Spleen (tissue), 13 donors: ENCODE measurements at places on chromosomes 5 and 9. TPM values are rescaled to one million over a fixed set of nuclear protein-coding genes. Genes with fewer than 3 reads are reported as not detected.

GRCh38 chr9:1044643-1045042, 5.5 kb upstream of the DMRT2 start:
- no peak overlapping the region for H3K27ac ChIP-seq
- peaks cover 11% of the 10 kb centered on the region for H3K4me1 ChIP-seq
- no peaks in the 10 kb centered on the region for H3K36me3 ChIP-seq
- DNase-seq = no peak
- H3K4me3 ChIP-seq = no peak overlapping the region
- peaks cover 97% of the 10 kb centered on the region for H3K27me3 ChIP-seq

DNA sequence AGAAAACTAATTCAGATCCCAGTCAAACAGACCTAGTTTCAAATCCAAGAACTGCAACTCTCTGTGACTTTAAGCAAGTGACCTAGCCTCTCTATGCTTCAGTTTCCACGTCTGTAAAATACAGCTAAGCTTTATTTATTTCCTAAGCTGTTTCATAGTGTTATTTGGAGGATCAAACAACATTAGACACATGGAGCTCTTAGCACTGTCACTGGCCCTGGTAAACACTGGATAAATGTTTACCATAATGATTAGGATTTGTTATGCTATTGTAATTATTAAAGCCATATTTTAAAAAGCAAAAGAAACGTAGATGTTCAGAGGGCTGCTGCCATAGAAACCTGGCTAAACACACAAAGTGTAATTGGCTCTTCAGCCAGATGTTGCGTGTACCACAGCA, 26.6 kb upstream of the C5orf58 start:
- no peak overlapping the region for H3K27ac ChIP-seq
- H3K4me3 ChIP-seq = no peak overlapping the region
- DNase-seq = no peak
- H3K36me3 ChIP-seq = no peaks in the 10 kb centered on the region

GRCh38 chr5:143059976-143060765, 290.0 kb downstream of the ARHGAP26 start:
- no peak overlapping the region for H3K4me3 ChIP-seq
- H3K36me3 ChIP-seq = peaks cover 8% of the 10 kb centered on the region
- DNase-seq = no peak
- no peaks in the 10 kb centered on the region for H3K27me3 ChIP-seq
- peaks cover 6% of the 10 kb centered on the region for H3K4me1 ChIP-seq
- no peak overlapping the region for H3K27ac ChIP-seq

- H3K27me3 ChIP-seq = no peaks in the 10 kb centered on the region
- H3K36me3 ChIP-seq = no peaks in the 10 kb centered on the region
- H3K27ac ChIP-seq = no peak overlapping the region
- no peak for DNase-seq
- H3K4me1 ChIP-seq = peaks cover 6% of the 10 kb centered on the region
Measured at GRCh38 chr5:153352685-153353219, 137.7 kb upstream of the GRIA1 start.

GRCh38 chr9:734831-735511, 106.5 kb upstream of the DMRT1 start:
- H3K27me3 ChIP-seq = no peaks in the 10 kb centered on the region
- no peak overlapping the region for H3K4me3 ChIP-seq
- no peak for DNase-seq
- peaks cover 5% of the 10 kb centered on the region for H3K4me1 ChIP-seq
- H3K27ac ChIP-seq = peak overlapping the region; percentile 22
- peaks cover 5% of the 10 kb centered on the region for H3K36me3 ChIP-seq

- no peaks in the 10 kb centered on the region for H3K36me3 ChIP-seq
- no peak overlapping the region for H3K4me3 ChIP-seq
- peaks cover 4% of the 10 kb centered on the region for H3K4me1 ChIP-seq
- H3K27me3 ChIP-seq = no peaks in the 10 kb centered on the region
Measured at GRCh38 chr5:143713047-143714003, 98.6 kb upstream of the HMHB1 start.

- no peaks in the 10 kb centered on the region for H3K36me3 ChIP-seq
- H3K27ac ChIP-seq = no peak overlapping the region
- no peak overlapping the region for H3K4me3 ChIP-seq
- H3K27me3 ChIP-seq = no peaks in the 10 kb centered on the region
- no peak for DNase-seq
- H3K4me1 ChIP-seq = no peaks in the 10 kb centered on the region
Measured at GRCh38 chr5:62948301-62948700, 369.7 kb downstream of the LRRC70 start.

DNA sequence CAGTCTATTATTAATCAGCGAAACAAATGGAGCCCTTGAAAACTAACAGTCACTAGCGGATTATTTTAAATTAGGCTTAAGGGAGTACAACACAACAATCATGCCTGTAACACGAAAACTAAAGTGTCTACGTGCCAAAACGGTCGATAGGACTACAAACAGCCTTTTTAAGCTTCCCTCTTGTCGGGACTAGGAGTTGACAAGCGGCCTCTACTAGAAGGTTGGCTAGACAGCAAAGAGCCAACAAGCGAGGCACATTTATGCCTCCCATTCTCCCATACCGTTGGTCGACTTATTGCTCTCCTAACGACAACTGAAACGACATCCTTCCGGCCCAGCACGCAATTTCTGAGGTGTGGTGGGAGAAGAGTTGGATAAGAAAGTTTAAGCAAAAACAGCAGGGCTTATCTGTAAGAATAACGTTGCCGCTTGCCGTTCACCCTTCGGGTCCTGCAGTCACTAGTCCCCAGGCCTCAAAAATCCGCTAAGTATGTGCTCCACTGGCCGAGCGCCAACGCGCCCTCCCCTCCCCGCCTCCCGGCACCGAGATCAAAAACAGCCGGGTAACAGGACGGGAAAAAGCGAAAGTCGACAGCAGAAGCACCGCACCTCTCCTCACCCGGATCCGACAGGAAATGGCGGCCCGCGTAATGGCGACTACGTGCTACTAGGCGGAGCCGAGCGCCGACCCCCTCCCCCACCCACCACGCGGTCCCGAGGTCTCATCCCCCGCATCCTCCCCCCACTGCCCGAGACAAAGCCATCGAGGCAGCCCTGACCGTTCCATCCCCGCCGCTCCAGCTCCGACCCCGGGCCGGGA, 813 bp downstream of the HNRNPK start:
- H3K27me3 ChIP-seq = no peaks in the 10 kb centered on the region
- peak overlapping the region; percentile 91 for H3K4me3 ChIP-seq
- H3K36me3 ChIP-seq = peaks cover 39% of the 10 kb centered on the region
- peak; percentile 98 for DNase-seq

GRCh38 chr9:132040246-132040645, 39.4 kb downstream of the MED27 start:
- DNase-seq = no peak
- no peak overlapping the region for H3K4me3 ChIP-seq
- no peaks in the 10 kb centered on the region for H3K27me3 ChIP-seq
- no peak overlapping the region for H3K27ac ChIP-seq

- H3K27me3 ChIP-seq = no peaks in the 10 kb centered on the region
- H3K4me1 ChIP-seq = no peaks in the 10 kb centered on the region
- no peak overlapping the region for H3K27ac ChIP-seq
Measured at GRCh38 chr5:115785381-115786065, 30.9 kb downstream of the CDO1 start.

DNA sequence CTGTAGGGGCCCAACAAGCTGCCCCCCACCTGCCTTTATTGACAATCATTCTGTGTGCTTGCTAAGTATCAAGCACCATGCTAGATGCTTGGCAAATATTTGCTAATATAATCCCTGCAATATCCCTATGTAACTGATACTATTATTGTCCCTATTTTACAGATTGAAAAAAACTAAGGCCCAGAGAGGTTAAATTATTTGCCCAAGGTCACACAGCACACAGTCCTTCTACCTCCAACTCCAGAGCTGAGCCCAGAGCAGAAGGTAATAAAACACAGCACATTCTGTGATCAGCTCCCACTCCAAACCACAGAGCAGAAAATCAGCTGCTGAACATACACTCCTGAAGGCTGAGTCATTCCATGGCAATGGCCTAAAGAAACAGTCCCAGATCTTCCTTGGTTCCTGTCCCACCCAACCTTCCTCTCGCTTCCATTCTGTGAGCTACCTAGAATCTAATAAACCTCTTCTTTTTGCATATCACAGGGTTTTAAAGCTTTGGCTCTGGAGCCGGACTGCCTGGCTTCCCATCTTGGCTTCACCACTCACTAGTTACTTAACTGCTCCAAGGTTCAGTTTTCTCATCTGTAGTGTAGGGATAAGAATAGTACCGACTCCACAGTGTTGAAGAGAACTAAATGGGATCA, 66.7 kb upstream of the ADRA1B start:
- no peaks in the 10 kb centered on the region for H3K36me3 ChIP-seq
- DNase-seq = no peak
- H3K4me3 ChIP-seq = no peak overlapping the region

DNA sequence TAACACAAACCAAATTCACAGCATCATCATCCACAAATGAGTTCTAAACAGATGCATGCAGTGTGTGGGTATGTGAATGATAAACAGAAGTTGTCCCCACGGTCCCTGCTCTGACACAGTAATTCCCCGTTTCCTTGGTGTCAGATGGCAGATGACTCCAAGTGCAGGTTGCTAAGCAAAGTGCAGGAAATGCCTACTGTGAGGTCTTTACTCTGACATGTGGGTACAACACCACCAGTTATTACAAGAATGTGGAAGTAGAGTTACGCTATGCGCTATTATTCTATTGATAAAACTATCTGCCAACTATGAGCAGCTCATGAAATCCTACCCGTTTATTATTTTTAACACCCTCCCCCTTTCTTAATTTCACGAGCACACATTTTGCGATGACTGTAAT, 448.9 kb downstream of the BNC2 start:
- H3K27me3 ChIP-seq = no peaks in the 10 kb centered on the region
- DNase-seq = no peak
- H3K4me3 ChIP-seq = no peak overlapping the region
- no peak overlapping the region for H3K27ac ChIP-seq

DNA sequence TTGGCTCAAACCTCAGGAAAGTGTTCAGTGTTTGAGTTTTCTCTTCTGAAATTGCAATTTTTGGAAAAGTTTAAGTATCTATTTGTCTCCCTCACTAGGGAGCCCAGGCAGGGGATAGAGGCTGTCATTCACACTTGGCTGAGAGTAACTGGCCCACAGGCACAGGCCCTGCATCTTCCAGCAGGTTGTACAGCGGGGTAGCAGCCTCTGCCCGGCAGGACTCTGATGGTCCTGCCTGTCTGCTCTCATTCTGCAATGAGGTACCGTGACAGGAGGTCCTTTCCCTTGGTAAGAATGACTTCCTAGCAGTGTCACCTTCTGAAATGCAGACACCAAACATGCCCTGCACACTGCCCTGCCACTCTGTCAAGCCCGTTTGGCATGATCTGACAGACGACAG, 282.8 kb upstream of the DAP start:
- H3K27ac ChIP-seq = no peak overlapping the region
- H3K36me3 ChIP-seq = no peaks in the 10 kb centered on the region
- H3K4me1 ChIP-seq = no peaks in the 10 kb centered on the region
- H3K27me3 ChIP-seq = no peaks in the 10 kb centered on the region

GRCh38 chr5:72518001-72518683, 10.9 kb upstream of the ZNF366 start:
- peak; percentile 82 for DNase-seq
- H3K4me1 ChIP-seq = peaks cover 11% of the 10 kb centered on the region
- H3K36me3 ChIP-seq = no peaks in the 10 kb centered on the region
- peak overlapping the region; percentile 32 for H3K27ac ChIP-seq
- H3K27me3 ChIP-seq = no peaks in the 10 kb centered on the region

GRCh38 chr5:59367791-59368394, 525.6 kb downstream of the PDE4D start:
- H3K4me1 ChIP-seq = no peaks in the 10 kb centered on the region
- no peaks in the 10 kb centered on the region for H3K27me3 ChIP-seq

GRCh38 chr5:67639313-67639712, 442.7 kb upstream of the CD180 start:
- H3K27me3 ChIP-seq = no peaks in the 10 kb centered on the region
- H3K27ac ChIP-seq = peak overlapping the region; percentile 34
- no peak overlapping the region for H3K4me3 ChIP-seq
- no peaks in the 10 kb centered on the region for H3K36me3 ChIP-seq
- no peaks in the 10 kb centered on the region for H3K4me1 ChIP-seq
- DNase-seq = no peak

DNA sequence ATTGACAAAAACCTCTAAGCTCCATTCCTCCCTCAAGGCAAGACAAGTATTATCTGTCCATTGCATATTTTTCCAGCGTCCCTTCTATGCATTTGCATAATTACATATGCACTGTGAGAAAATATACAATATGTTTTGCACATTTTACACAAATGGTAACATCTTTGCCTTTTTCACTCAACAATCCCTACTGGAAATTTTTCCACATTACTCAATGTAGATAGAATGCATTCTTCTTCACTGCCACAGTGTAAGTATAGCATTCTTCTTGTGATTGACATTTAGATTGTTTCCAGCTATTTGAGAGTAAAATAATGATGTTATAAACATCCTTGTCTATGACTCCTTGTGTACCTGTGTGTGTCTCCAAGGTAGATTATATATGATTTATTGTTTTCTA, 205.0 kb downstream of the SLIT3 start:
- H3K4me1 ChIP-seq = no peaks in the 10 kb centered on the region
- DNase-seq = no peak
- no peak overlapping the region for H3K27ac ChIP-seq
- no peak overlapping the region for H3K4me3 ChIP-seq
- no peaks in the 10 kb centered on the region for H3K27me3 ChIP-seq
- H3K36me3 ChIP-seq = no peaks in the 10 kb centered on the region

DNA sequence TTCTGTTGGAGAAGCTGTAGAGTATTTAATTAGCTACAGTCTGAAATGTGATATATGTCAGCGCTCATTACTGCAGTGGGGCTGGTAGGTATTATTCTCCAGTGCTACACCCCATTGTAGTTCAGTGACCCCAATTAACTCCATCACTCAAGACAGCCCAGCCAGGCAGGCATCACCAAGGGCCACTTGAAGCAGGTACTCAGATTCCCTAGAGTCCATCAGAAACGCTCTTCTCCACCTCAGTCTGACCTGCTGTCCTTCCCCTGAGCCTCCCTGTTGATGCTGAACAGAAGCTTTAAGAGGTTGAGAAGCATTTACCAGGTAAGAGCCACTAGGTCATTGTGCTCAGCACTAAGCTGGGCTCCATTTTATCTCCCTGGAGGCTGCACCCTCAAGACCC, 71.8 kb downstream of the GALNT10 start:
- H3K4me3 ChIP-seq = no peak overlapping the region
- H3K36me3 ChIP-seq = no peaks in the 10 kb centered on the region
- no peak overlapping the region for H3K27ac ChIP-seq
- H3K27me3 ChIP-seq = no peaks in the 10 kb centered on the region
- peaks cover 38% of the 10 kb centered on the region for H3K4me1 ChIP-seq

TXNDC8 gene
- not detected for total RNA-seq

KLHL9 gene
- total RNA-seq = 21.5 TPM

TSLP gene
- total RNA-seq = 0.85 TPM

SLC1A1 gene
- 0.79 TPM for total RNA-seq
